ENCODE measurements at places on chromosomes 7 and 10.
A peak's percentile ranks its signal among the peaks of the same experiment; 100 is the strongest.

GRCh38 chr10:130559547-130559880, 423.3 kb downstream of the GLRX3 start:
- no peak overlapping the region for H3K4me3 ChIP-seq
- no peak overlapping the region for H3K27ac ChIP-seq
- H3K27me3 ChIP-seq = no peaks in the 10 kb centered on the region
- no peaks in the 10 kb centered on the region for H3K4me1 ChIP-seq
- no peaks in the 10 kb centered on the region for H3K36me3 ChIP-seq

GRCh38 chr10:12539350-12540164, 190.2 kb downstream of the CAMK1D start:
- H3K27me3 ChIP-seq = no peaks in the 10 kb centered on the region
- no peak for DNase-seq
- peaks cover 11% of the 10 kb centered on the region for H3K4me1 ChIP-seq
- H3K27ac ChIP-seq = no peak overlapping the region

DNA sequence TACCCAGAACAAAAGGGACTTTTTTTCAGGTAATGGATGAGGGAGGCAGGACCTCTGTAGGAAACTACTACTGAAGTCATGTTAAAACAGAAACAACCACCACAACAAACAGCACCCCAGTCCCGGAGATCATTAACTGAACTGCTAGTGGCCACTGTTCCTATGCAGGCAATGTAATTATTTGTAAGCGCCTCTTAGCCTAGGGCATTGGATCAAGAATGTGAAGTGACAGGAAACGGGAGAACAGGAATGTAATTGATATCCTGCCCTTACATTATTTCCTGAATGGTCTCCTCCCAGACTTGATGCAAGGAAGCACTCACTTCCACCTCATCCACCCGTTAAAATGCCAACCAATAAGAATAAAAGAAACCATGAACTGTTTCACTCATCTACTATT, 16.7 kb upstream of the GAD2 start:
- no peaks in the 10 kb centered on the region for H3K36me3 ChIP-seq
- no peak overlapping the region for H3K27ac ChIP-seq
- H3K27me3 ChIP-seq = peaks cover 19% of the 10 kb centered on the region
- H3K4me3 ChIP-seq = no peak overlapping the region
- no peak for DNase-seq
- peaks cover 8% of the 10 kb centered on the region for H3K4me1 ChIP-seq

GRCh38 chr7:44561962-44562621, 11.6 kb downstream of the DDX56 start:
- H3K27ac ChIP-seq = no peak overlapping the region
- no peak for DNase-seq
- no peaks in the 10 kb centered on the region for H3K27me3 ChIP-seq

DNA sequence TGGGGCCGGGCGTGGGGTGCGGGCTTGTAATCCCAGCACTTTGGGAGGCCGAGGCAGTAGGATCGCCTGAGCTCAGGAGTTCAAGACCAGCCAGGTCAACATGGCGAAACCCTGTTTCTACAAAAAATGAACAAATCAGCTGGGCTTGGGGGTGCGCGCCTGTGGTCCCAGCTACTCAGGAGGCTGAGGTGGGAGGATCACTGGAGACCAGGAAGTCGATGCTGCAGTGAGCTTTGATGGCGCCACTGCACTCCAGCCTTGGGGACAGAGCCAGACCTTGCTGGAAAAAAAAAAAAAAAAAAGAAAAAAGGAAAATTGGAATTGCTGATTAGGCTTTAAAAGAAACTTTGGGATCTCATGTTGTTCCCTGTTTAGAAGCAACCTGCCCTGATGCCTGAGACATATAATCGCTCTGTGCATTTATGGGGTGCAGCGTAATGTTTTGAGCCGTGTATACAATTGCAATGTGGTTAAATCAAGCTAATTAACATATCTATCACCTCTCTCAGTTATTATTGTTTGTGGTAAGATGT, 851 bp downstream of the AKR1E2 start:
- peak overlapping the region; percentile 79 for H3K4me3 ChIP-seq
- peaks cover 34% of the 10 kb centered on the region for H3K4me1 ChIP-seq
- peak overlapping the region; percentile 86 for H3K27ac ChIP-seq
- H3K36me3 ChIP-seq = peaks cover 23% of the 10 kb centered on the region
- peaks cover 14% of the 10 kb centered on the region for H3K27me3 ChIP-seq

DNA sequence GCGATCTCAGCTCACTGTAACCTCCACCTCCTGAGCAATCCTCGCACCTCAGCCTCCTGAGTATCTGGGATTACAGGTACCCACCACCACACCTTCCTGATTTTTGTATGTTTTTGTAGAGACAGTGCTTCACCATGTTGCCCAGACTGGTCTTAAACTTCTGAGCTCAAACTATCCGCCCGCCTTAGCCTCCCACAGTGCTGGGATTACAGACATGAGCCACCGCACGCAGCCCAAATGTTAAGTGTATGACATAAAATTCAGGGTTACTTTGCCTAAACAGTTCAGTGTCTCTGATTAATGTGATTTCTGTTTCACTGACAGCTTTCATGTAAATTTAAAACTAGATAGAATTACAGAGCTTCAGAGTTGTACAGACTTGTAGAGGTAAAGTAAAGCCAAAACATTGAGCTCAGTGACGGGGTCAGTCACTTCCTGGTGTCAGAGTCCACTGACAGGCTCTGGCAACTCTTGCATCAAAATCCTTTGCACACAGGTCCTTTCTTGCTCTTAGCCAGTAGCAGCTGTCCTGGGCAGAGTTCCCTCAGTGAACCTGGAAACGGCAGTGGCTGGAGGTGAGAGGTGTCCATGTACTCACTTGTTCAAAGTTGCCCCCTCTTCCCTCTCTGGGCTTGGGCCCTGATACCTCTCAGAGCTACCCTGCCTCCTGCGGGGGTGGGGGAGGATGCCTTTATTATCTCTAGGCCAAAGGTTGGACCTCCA, 33.7 kb downstream of the MGMT start:
- peaks cover 11% of the 10 kb centered on the region for H3K36me3 ChIP-seq
- H3K4me3 ChIP-seq = no peak overlapping the region
- no peak for DNase-seq
- H3K4me1 ChIP-seq = no peaks in the 10 kb centered on the region
- no peaks in the 10 kb centered on the region for H3K27me3 ChIP-seq
- H3K27ac ChIP-seq = no peak overlapping the region

Data from activated CD4-positive, alpha-beta T cell treated with anti-CD3 and anti-CD28 coated beads, Interleukin-2, amount 10 ng/mL, durations not matched to agents 7 days and 5 days (primary cell).